Activated CD8-positive, alpha-beta memory T cell treated with anti-CD3 and anti-CD28 coated beads for 1 hour (primary cell): ENCODE measurements at places on chromosomes 16 and 17.

DNA sequence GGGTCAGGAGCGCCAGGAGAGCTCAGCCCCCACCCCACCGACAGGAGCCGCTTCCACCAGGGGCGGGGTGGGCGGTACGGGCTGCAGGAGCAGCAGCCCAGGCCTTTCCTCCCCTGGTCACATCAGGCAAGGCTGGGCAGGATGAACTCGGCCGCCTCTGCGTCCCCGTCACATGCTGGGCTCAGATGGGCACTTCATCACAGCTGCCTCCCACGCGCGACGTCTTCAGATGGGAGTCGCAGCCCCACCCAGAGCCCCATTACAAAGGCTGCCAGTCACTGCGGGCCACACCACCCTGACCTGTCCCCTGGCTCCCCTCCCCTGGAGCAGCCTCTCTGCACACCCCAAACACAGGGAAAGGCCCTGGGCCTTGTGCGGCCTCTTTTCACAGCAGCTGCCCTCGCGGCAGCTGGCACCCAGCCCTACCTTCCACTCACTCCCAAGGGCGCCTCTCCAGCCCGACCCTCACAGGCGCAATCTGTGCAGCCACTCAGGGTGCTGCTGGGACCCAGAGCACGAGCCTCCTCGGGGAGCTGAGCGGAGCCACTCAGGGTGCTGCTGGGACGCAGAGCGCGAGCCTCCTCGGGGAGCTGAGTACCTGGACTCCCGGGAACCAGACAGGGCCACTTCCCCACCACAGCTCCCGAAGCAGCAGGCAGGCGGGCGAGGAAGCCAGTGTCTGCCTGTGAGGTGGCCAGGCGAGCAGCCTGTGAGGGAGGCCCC, 4.7 kb downstream of the ZNF598 start:
- DNase-seq: no peak

- DNase-seq: no peak
Measured at GRCh38 chr17:47994724-47995123, 23.8 kb downstream of the CDK5RAP3 start.

DNA sequence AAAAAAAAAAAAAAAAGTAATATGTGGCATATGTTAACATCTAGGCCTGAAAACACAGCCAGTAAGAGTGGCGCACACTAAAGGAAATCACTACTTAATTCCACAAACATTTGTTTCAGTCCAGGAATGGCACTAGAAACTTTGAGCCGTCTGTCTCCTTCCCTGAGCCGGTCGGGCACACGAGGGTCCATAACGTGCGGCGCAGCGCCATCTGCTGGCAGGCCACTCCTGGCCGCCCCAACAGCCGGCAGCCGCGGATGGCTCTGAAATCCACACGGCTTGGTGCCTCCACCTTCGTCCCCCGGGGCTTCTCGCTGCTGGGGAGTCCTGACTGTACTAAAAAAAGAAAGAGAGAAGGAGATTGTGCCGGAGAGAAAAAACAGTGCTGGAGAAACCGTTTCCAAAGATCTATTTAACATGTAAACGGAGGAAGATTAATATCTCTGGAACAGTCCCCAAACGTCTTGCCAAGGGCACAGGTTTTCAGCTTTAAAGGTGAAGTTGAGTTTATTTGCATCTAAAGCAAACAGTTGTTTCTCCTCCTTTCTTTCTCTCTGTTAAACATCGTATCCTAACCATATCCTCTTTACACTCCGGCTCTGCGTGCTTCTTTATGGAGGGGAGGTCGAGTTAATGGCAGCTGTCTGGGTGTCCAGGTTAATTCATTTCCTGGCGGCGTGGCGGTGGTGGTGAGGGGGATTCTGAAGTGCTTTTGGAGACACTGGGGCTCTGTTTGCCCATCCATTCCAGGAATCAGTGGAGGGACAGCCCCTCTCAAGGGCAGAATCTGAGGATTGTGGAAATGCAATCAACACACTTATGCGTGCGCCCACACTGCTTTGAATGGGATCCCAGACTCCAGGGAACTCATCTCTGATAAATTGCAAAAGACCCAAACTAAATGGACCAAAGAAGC, 611.3 kb upstream of the SALL1 start:
- DNase-seq: no peak

DNA sequence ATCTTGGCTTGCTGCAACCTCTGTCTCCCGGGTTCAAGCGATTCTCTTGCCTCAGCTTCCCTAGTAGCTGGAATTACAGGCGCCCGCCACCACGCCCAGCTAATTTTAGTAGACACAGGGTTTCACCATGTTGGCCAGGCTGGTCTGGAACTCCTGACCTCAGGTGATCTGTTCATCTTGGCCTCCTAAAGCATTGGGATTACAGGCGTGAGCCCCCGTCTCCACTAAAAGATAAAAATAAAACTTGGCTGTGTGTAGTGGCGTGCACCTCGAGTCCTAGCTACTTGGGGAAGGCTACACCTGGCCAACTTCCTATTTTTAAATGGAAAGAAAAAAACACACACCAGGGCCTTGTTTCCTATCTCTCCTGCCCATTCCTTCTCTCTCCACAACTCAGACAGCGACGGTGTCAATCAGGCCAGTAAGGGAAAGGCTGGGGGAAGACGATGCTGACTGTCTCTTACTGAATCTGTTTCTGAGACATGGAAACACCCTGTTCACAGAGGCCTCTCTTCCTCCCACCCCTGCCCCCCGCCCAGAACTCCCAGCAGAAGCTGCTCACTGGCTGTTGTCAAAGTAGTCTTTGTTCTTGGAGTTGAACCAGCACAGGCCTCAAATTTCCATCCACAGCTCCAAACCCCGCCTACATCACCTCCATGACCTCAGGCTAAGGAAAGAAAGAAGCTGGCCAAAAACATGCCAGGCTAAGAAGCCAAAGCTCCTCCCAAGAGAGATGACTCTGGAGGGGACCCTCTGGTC, 96.6 kb downstream of the NXN start:
- DNase-seq: no peak

DNA sequence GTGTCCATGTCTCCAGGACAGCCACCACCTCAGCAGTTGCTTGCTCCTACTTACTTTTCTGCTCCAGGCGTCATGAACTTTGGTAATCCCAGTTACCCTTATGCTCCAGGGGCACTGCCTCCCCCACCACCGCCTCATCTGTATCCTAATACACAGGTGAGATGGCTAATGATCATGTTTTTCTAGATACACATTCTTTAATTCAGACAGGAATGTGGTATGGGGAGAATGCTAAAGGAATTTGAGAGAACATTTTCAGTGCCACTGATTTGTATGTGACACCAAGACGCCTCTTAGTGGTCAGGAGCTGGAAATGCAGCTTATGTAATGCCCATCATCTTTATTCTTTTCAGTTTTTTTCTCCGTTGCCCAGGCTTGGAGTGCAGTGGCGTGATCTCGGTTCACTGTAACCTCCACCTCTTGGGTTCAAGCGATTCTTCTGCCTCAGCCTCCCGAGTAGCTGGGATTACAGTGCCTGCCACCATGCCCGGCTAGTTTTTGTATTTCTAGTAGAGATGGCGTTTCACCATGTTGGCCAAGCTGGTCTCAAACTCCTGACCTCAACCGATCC, 8.9 kb upstream of the RAPGEFL1 start:
- no peak for DNase-seq

- DNase-seq: no peak
Measured at GRCh38 chr17:60665602-60666001, 12.0 kb upstream of the BCAS3 start.

DNA sequence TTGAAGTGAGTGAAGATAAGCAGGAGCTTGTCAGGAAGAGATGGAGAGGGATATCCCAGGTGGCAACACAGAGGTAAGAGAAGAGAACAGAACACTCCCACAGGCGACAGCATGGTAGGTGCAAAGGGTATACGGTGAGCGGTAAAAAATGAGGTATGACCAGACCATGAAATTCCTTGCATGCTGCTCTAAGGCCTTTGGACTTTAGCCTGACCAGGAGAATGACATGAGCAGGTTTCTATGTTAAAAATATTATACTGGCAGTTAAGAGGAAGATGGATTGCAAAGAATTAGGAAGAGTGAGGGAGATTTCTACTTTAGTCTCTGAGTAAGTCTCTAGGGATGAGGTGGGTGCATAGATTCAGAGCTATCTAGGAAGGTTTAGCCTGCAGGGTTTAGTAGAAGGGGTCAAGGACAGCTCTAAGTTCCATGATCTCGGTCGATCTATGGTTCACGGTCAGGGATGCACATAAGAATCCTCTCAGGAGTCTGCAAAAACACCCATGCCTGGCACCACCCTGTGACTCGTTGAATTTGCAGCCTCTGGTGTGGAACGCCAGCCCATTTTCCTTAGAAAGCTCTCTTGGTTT, 65.7 kb downstream of the HLF start:
- DNase-seq: no peak

DNA sequence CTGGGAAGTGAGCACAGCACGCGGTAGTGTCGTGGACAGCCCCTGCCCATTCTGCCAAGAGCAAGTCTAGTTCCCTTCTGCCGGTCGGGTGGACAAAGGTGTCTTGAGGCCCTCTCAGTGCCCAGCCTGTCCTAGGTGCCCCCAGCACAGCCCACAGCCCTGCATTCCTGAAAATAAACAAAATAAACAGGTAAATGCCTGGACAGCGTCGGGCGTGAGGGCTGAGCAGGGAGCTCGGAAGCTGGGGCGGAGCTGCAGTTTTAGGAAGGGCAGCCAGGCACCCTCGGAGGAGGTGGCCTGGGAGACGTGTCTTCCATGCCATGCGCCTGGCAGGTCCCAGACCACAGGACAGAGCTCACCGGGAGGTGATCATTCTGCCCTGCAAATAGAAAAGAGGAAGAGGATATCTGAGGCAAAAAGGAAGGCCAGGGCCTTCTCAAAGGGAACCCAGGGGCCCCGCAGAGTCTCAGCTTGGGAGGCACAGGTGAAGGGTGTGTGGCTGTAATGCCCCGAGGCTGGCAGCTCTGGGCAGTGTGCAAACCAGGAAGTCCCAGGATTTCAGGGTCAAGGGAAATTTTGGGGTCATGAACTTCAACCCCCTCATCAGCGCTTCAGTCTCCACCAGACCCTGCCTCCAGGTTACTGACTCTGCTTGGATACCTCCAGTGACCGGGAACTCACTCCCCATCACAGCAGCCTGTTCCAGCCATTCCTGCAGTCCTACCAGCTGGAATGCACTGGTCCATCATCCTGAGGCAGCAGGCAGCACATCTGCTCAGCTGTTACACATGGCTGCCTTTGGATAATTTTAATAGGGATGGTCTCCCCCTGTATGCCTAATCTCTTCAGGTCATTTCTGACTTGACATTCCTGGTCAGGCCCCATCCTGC, 1.7 kb downstream of the ZNF469 start:
- DNase-seq: no peak

DNA sequence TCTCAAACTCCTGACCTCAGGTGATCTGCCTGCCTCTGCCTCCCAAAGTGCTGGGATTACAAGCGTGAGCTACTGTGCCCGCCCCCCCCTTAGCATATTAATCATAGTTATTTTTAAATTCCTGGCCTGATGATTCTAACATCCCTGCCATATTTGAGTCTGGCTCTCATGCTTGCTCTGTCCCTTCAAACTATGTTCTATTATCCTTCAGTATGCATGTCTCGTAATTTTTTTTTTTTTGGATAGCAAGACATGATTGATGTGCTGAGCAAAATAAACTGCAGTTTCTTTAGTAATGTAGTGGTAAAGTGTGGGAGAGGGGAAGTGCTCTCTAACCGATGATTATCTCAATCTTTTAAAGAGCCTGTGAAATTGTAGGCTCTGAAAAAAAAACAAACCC, 34.3 kb upstream of the TMEM92 start:
- no peak for DNase-seq

- DNase-seq: no peak
Measured at GRCh38 chr17:77363821-77364361, 223.1 kb downstream of the SEC14L1 start.

- DNase-seq: no peak
Measured at GRCh38 chr16:53449816-53450517, 15.7 kb downstream of the RBL2 start.

DNA sequence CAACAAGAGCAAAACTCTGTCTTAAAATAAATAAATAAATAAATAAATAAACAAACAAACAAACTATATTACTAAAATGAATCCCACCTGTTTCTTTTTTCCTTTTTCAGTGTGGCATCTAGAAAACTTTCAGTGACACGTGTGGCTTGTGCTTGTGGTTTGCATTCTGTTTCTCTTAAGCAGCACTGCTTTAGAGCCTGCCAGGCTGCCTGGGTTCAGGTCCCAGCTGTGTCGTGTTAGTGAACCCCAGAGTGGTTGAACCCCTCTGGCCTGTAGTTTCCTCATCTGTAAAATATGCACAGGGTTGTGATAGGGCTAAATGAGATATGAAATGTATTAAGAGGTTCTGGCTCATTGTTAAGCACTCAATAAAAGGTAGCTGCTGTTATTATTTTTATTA, 12.1 kb upstream of the EPN3 start:
- no peak for DNase-seq

GRCh38 chr17:47324224-47325020, 667 bp downstream of the EFCAB13 start:
- DNase-seq: no peak

DNA sequence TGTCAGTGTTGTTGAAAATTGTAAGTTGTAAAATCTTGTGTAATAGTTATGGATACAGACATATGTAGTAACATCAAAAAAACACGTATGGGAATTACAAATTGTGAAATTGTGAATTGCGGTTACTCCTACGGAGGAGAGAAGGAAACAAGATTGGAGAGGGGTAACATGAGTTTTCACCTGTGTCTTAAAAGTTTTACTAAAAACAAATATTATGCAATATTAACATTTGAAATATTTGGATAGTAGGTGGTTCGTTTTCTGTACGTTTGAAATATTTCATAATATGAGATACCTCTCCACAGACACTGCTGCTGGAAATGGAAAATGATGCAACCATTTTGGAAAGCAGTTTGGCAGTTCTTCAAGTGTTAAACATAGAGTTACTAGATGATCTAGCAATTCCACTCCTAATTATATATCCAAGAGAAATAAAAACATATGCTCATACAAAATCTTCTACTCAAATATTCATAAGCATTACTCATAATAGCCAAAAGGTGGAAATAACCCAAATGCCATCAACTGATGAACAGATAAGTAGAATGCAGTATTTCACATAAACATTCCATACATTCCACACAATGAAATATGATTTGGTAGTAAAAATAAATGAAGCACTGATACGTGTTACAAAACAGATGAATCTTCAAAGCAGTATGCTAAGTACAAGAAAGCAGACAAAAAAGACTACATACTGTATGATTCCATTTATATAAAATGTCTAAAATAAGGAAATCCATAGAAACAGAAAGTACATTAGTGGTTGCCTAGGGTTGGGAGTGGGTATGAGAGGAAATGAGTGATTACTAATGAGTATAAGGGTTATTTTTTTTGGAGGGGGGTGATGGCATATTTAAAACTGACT, 40.7 kb upstream of the ABCA10 start:
- no peak for DNase-seq
